ENCODE measurements at places on chromosomes 12 and 14.

DNA sequence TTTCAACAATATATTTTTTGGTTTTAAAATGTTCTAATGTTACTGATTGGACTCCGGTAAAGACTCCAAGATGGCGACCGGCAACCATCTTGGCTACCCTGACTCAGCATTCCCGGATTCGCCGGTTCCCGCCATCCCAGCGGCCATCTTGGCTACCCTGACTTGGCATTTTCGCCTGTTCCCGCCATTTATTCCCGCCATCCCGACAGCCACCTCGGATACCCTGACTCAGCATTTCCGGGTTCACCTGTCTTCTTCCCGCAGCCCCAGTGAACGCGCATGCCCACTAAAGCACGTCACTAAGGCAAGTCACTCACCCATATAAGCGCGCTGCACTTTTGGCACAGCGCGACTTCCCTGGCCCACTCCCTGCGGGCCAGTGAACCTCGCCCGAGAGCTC lies 9.0 kb upstream of the LRFN5 start:
- DNase-seq = no peak

- no peak for DNase-seq
Observed at GRCh38 chr14:105475269-105476096, 862 bp downstream of the CRIP2 start.

GRCh38 chr12:73598626-73599025 lies 939.0 kb upstream of the ATXN7L3B start:
- peak; percentile 43 for DNase-seq

GRCh38 chr12:71448150-71448581 lies 8.6 kb downstream of the LGR5 start:
- DNase-seq = no peak

DNA sequence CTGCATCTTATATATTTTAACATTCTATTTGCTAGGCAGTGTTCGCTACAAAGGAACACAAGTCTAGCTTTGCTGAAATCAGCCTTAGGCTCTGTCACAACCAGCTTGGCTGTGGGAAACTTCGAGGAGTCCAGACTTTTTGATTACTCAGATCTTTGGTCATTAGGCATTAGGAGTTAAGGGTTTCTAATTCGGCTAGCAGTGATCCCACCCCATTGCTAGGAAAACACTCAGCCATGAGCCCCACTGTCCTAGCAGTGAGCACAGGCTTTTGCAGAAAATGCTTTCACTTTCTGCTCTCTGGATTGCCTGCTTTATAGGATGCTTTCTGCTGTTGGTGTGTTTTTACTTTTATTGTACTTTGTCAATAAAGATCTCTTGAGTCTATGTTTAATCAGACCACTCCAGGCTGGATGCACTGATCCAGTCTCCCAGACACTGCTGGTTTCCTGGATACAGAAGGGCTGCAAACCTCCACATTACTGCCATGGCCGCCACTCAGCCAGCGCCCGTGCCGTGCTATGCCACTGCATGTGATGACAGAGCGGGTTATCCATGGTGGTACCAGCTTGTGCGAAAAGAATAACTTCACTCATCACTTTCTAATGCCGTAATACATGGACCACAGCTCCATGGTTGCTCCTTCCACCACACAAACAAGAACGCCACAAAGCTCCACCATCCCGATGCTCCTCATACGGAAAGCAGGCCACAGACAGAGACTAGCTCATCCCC lies 41.0 kb upstream of the PYGL start:
- DNase-seq = no peak

GRCh38 chr12:71981149-71981548 lies 42.5 kb downstream of the TPH2 start:
- no peak for DNase-seq

DNA sequence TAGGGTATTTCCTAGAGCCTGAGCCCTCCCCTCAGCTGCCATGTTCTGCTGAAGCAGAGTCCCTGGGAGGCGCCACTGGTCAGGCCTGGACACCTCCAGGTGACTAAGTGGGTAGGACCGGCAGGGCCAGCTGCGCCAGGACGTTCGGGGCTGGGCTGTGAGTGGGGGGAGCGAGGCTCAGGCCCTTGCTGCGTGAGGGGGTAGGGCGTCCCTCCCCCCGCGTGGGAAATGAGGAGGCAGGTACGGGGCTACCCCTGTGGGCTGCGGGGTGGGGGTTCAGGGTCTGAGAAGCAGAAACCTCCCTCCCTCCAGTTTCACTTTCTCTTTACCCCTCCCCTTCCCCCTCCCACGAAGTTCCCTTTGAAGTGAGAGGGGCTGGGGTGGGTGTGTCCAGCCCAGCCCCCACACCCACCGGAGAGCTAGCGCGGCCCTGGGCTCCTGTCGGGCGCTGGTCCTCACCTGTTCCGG lies 22.1 kb upstream of the KIF26A start:
- DNase-seq = no peak

- DNase-seq = no peak
Observed at GRCh38 chr12:6936636-6937480, 6.8 kb upstream of the RNU7-1 start.

DNA sequence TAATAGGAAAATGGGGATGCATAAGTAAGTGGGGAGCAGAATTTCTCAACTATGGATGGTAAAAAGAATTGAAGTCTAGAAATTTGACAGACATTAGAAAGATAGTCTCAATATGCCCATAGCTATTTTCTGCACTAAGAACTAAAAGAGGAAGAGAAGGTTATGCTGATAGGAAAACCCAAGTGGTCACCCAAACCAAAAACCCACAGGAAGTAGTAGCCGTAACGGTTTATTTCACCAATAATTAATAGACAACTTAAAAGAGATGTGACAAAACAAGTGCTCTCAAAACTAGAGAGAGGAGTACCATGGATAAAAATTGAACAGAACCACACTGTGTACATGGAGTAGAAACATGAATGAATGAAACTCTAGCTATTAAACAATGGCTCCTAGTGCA lies 295.4 kb downstream of the FSCB start:
- no peak for DNase-seq

GRCh38 chr12:94925729-94926128 lies 77.8 kb downstream of the NDUFA12 start:
- no peak for DNase-seq

- no peak for DNase-seq
Observed at GRCh38 chr14:20980906-20981305, 8.9 kb upstream of the METTL17 start.

Data from HS-5 (cell line).